T-helper 17 cell (primary cell): ENCODE measurements at places on chromosomes 1 and 21.

DNA sequence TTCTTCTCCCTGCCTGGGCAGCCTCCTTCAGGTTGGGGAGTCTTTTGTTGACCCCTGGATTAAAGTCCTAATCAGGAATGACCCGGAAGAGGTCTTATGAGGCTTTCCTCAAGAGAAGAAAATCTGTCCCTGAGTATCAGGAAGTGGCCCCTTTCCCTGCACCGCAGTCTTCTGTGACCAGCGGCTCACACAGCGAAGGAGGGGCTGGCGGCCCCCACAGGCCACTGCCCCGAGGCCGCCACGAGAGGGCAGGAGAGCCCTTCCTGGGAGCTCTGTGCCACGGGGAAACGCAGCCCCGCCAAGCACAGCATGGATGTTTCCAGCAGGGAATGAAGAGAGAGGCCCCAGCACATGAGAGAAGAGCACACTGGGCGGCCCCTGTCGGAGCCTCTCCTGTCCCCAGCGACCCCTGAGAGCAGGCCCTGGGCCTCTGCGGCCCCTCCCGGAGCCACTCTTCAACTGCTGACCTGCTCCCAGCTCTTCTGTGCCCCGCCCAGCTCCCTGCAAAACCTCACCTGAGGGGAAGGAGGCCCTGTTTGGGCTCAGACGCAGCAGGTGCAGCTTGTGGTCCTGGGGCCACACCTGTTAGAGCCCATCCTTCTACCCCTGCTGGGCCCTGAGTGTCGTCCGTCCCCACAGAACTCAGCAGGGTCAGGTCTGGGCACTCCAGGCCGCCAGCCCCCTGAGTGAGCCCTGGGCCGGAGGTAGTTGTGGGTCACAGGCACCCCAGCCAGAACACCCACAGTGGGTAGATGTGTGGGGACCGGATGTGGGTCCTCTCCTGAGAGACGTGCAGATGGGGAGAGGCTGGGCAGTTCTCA, 4.9 kb upstream of the POFUT2 start:
- DNase-seq: peak; percentile 57

GRCh38 chr1:162111572-162111971, 42.1 kb downstream of the NOS1AP start:
- no peak for DNase-seq

DNA sequence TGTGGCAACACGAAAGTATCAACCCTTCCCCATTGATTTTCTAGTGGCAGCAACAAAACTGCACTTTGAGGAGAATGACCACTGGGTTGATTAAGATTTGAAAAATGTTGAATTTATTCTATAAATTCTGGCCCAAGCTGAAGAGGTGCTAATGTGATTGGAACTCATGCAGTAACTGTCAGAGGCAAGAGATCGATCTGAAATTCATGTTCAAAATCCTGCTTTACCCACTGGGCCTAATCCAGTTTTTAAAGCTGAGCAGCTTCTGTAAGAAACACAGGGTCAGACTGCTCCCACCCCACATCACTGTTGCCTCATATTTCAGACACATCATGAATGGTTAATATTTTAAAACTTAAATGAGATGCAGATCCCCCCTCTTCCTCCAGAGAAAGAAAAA, 617.5 kb upstream of the BEND5 start:
- no peak for DNase-seq

DNA sequence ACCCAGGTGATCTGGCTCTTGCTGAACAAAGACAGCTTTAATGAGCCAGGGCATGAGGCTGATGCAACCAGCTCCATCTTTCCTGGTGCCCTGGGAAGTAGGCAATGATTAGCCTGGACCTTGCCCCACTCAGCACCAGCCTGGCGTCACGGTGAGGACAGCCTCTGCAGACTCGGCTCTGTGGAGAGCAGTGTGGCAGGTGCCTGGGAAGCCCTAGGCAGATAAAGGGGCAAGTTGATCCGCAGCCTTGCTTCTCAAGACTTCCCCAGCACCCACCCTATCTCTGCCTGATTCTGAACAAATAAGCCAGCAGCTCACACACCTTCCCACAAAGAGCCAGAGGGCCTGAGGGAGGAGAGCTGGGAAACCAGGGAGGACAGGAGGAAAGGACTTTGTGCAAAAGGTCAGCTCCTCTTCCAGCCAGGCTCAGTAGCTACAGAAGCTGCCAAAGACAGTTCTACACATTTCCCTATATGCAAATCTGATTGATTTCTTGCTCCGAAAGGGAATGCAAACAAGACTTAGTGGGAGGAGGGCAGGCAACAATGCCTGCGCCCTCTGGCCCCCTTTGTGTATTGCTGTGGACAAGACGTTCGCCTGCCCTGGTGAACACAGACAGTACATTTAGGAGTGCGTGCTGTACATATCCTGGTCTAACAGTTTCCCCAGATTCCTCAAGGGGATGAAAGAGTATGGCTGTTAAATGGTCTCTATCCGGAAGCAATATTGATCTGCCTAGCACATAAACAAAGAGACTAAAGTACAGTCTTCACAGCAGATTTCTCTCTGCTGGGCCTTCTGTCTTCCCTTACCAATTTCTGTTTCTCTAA, 63.8 kb downstream of the BCAR3 start:
- DNase-seq: no peak

DNA sequence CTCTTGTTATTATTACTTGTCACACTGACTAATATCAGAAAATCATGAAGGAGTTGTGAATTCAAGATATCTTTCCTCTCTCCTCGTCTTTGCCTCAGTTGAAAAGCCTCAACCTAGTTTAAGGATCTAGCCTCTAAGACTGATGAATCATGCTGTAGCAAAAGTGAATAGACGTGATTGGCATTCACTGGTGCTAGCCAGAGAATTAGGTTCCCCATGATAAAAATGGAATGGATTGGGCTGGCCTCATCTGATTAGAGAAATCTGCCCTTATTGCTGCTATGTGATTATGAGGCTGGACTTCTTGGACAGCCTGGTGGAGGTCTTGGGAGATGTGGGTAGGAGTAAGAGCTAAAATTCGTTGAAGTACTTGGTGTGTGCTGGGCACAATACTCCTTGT, 208.2 kb downstream of the BACH1 start:
- DNase-seq: no peak

GRCh38 chr1:38908821-38909220, 27.4 kb upstream of the GJA9 start:
- no peak for DNase-seq

GRCh38 chr1:219247441-219247840, 73.8 kb downstream of the LYPLAL1 start:
- DNase-seq: no peak
